ENCODE measurements at places on chromosomes 3 and 15.

DNA sequence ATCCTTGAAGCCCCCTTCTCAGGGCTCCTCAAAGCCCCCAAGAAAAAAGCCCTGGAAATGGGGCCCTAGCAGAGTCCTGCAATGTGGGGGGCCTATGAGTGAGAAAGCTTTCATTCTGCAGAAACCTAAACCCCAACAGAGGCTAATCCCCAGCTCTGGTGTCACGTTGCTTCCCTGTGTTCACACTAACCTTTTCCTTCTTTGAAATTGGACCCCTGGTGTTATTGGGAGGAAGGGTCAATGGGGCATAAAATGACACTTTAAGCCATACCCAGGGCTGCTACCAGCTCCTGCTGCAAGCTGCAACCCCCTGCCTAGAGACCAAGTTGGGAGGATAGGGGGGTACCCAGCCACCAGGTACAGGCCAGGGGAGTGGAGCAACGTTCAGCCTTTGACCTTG, 2.1 kb downstream of the CYP1A2 start:
- DNase-seq: no peak

GRCh38 chr3:126338790-126339288, 18.4 kb downstream of the KLF15 start:
- DNase-seq: no peak

GRCh38 chr3:124396339-124396950, 333.8 kb upstream of the UMPS start:
- DNase-seq: no peak

- DNase-seq: no peak
These were observed 6.9 kb upstream of the MST1R start for GRCh38 chr3:49910409-49911123.

DNA sequence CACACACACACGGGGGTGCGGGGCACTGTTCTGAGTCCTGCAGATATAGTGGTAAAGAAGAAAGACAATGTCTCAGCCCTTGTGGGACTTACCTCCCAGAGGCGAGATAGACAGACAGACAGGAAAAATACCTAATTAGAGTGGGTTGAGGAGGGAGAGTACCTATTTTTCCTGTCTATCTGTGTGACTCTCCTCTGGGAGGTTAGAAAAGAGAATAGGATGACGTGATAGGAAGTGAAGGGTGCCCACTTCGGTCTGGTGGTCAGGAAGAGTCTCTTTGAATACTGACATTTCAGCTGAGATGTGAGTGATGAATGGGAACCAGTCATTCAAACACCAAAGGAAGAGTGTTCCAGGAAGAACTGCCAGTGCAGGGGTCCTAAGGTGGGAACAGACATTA, 4.1 kb upstream of the APOD start:
- DNase-seq: no peak

Data from kidney capillary endothelial cell (primary cell).